ENCODE measurements at places on chromosomes 16 and 17.

DNA sequence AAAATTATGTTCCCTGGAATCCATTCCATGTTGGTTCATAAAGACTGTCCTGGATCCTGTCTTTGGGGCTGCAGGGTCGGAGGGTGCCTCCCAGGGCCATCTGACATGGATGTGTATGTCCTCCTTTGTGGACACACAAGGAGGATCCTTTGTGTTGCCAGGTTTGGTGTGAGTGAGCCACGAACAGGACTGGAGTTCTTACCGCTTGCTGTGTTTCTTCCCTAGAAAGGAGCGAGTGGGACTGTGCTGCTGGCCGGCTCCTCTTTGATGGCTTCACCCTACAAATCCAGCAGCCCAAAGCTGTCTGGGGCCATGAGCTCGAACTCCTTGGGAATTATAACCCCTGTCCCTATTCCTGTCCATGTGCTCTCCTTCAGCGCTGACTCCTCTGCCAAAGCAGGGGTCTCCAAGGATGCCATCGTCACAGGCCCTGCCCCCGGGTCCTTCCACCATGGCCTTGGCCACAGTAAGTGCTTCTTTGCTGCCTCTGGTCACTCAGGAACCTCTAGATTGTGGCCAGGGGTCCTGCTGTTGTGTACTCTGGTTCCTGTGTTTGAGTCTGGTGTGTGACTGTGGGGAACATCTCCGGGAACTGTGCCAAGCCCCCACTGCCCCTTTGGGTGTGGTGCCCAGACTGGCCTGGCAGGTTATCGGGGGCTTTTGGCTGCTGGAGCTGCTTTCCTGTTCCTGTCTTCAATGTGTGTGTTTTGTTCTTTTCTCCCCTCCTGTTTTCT lies 29.5 kb downstream of the UBN1 start:
- DNase-seq, result no peak

GRCh38 chr17:9120471-9120870 lies 99.2 kb downstream of the NTN1 start:
- no peak for DNase-seq

DNA sequence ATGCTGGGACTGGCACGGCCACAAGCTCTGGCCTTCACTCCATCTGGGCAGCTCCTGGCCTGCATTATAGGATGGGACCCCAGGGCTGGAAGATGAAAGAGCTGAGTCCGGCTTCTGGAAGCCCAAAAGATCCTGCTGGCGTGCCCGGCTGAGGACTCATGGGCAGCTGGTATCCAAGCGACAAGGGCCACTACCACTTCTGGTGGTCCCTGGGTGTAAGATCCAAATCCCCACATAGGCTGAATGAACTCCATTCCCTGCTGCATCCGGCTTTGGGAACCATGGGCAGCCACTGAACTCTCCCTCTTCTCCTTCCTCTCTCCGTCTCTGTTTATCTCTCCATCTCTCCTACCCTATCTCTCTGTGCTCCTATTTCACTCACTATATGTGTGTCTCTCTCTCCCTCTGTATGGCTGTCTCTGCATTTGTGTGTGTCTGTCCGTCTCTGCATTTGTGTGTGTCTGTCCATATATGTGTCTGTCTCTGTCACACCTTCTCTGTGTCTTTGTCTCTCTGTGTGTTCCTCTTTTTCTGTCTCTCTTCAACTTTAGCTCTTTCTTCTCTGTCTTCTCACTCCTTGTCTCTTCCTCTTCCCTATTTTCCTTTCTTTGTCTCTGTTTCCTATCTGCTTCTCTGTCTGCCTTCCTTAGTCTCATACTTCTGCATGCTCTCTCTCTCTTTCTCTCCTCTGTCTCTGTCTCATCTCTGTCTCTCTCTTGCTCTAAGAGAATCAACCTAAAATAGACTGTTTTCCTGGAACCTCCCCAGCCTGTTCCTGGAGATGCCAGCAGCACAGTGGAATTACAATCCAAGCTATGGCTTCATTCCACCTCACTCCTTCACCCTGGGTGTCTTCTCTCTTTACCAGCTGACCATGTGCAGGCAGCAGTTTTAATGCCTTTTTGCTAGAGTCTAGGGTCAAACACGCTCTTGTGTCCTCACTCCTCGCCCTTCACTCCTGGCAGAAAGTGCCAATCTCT lies 60.4 kb upstream of the IRX6 start:
- no peak for DNase-seq

GRCh38 chr16:4320571-4321137 lies 4.8 kb downstream of the GLIS2 start:
- DNase-seq, result no peak

DNA sequence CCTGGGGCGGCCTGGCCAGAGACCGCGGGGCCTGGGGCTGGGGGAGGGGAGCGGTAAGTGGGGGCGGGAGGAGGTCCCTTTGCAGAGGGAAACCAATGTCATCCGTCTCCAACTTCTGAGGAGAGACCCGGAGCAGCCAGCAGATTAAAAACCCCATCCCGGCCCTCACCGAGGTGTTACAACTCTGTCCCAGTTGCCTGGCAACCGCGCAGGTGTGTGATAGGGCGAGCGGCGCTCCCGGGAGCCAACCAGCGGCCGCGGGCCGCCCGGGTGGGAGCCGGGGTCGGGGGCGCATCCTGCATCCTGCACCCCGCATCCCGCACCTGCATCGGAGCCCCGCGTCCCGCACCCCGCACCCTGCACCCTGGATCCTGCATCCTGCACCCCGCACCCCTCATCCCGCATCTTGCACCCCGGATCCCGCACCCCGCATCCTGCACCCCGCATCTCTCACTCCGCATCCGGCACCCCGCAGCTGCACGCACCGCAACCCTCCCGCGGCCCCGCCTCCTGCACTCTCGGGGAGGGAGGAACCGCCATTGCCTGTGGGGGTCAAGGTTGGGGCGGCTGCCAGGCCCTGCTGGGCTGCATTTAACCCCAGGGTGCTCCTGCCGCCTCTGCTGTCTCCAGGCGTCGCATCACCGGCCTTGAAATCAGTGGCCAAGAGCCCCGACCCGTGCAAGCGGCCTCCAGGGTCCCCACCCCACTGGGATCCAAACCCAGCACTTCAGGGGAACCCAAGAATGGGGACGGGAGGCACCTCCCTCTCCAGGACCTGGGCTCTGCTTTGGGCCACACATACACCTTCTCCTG lies 47.3 kb downstream of the RTN4RL1 start:
- no peak for DNase-seq

DNA sequence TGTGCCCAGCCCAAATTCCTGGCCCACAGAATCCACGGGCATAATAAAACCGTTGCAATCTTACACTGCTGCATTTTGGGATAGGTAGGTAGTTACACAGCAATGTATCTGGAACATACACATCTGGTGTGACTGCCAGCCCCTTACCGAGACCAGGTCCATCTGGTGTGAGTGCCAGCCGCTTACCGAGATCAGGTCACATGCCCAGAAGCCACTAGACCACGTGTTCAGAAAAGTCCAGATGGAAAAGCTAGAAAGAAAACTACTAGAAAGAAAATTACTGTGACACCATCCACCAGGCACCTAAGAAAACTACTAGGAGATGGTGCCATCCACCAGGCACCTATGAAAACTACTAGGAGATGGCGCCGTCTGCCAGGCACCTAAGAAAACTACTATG lies 19.4 kb downstream of the PIK3R5 start:
- no peak for DNase-seq

DNA sequence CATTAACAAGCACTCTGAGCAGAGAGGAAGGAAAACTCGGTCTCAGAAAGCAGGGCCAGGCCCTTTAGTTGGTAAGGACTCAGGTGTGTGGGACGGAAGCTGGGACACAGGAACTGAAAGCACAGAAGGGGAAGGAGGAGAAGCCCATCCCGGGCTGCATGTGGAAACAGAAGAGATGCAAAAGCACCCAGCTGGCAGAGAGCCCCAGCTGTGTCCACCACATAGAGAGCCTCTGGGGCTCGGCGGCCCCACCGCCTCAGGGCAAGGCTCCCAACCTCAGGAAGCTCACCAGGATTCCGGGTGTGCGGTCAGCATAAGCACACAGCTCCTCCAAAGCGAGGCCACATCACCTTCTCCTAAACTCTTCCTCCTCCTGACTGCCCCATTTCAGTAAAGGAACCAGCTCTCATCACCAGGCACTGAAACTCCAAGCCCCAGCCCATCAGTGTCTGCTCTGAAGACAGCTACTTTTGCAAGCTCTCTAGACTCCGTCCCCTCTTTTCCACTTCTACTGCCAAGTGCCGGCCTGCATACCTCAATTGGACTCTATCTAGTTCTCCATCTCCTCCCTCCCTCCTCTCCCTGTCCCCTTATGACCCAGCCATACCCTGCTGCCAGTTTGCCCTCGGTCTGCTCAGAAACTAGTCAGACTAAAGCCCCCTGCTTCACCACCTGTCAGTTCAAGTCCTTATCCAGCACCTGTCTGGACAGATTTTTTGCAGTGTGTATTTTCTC lies 6.0 kb downstream of the ST3GAL2 start:
- no peak for DNase-seq

DNA sequence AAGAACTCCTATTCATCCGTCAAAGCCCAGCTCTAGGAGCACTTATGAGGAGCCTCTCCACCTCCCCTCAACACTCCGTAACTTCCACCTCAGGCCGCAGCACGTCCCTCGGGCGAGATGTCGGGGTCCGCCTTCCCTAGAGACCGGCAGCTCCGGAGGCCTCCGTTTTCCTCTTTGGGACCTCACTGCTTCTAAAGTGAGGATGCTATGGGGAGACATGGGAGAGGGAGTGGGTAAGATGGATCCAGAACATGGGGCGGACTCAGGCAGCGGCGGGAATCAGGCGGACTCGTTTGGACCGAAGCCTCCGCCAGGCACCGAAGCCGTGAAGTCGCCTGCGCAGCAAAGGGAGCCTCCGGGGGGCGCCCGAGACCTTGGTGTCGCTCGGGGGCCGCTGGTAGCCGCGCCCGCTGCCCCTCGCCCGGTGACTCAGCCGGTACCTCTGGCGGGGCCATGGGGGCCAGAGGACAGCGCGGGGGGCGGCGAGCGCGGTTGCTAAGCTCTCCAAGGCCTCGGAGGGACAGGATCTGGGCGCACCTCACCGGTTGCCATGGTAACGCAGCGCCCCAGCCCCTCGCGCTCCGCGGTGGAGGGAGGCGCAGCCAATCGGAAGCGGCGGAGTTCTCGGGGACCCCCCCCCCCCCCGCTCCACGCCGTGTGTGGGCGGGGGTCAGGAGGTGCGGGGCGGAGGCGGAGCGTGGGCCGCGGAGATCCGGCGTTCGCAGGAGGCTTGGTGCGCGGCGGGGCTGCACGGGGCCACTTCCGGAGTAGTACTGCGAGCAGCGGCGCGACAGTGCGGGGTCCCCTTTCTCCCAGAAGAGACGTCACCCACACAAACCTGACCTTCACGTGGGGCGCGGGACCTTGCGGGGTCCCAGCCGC lies 1.3 kb upstream of the HIC1 start:
- peak; percentile 74 for DNase-seq

Data from fibroblast of skin of back (primary cell).